ENCODE measurements at places on chromosomes 1 and 21.

DNA sequence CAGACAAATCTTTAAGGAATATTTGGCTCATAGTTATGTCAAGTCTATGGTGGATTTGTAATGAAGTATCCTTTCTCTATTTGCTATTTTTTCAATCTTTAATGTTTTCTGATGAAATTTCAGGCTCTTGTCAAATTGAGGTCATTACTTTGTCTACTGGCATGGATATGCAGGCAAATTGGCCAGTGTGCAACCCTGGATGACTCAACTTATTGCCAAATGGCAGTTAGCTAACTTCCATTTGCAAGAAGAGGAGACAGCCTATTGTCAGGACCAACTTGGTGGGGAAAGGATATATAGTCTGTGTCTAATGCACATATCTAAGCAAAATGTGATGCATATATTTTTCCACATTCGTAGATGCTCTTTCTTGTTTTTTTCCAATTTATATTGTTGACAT is 530.5 kb downstream of the PTBP2 start:
- no peak for DNase-seq

- DNase-seq: no peak
These were observed 6.2 kb downstream of the SLC2A1 start for GRCh38 chr1:42952303-42953001.

DNA sequence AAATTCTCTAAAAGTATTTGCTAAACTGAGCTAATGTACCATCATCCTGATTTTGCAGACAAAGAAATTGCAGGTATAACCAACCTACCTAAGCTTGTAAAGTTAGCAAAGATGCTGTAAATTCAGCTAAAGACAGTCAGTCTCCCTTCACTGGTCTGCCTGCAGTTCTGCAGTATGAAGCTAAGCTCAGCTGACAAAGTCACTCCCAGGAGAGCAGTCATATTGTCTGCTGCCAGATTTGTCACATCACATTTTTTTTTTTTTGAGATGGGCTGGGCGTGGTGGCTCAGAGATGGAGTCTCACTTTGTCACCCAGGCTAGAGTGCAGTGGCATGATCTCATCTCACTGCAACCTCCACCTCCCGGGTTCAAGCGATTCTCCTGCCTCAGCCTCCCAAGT is 8.9 kb upstream of the CMPK1 start:
- no peak for DNase-seq

GRCh38 chr21:31735511-31735992 is 3.6 kb upstream of the SCAF4 start:
- no peak for DNase-seq

DNA sequence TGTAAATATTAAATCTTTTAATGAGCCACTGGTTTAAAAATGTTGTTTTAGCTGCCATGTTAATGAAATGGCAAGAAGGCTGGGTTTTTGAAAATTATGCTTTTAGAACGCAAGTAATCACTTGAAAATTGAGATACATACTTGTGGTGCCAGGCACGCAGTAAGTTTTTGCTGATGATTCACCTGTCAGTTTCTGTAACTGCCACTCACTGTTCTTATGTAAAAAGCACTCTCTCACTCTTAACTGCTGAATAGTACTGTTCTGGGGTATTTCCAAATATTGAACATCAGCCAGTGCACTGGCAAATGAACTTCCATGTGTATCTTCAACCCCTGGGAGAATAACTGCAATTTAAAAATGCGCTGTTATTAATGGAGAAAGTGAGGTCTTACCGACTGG is 17.9 kb downstream of the LGALS8 start:
- no peak for DNase-seq

Data from stimulated activated CD8-positive, alpha-beta memory T cell treated with anti-CD3 and anti-CD28 coated beads, Interleukin-4, amount 100 ng/mL, for 1 hour (primary cell).